ENCODE measurements at places on chromosomes 7 and 10. TPM values are rescaled to one million over a fixed set of nuclear protein-coding genes. Genes with fewer than 3 reads are reported as not detected.

The FXYD4 gene
- total RNA-seq = not detected

The NDUFB2 gene
- total RNA-seq = 210 TPM

The CCDC172 gene
- total RNA-seq = not detected

The ADRB1 gene
- 2.8 TPM for total RNA-seq

The AMPH gene
- total RNA-seq = 1.2 TPM

The EBF3 gene
- 0.23 TPM for total RNA-seq

The SLC13A4 gene
- not detected for total RNA-seq

The TM9SF3 gene
- 188 TPM for total RNA-seq

The ADAM12 gene
- total RNA-seq = 0.89 TPM

The ELMO1 gene
- total RNA-seq = 9.7 TPM

The DNAJC9 gene
- total RNA-seq = 15.3 TPM

The GRID2IP gene
- total RNA-seq = 1.0 TPM

- DNase-seq = no peak
These were observed 103.4 kb downstream of the SRPK2 start for GRCh38 chr7:105285118-105285874.

GRCh38 chr7:129188372-129188891, at the start of gene SMO:
Gene SMO, plus strand, starts transcription at chr7:129188633. Its CDS starts 519 bp downstream, at chr7:129189152.
- DNase-seq = peak; percentile 52

- DNase-seq = no peak
These were observed 19.0 kb downstream of the TRIM56 start for GRCh38 chr7:101104193-101104713.

GRCh38 chr7:41590986-41591385, 111.9 kb downstream of the INHBA start:
- DNase-seq = no peak

DNA sequence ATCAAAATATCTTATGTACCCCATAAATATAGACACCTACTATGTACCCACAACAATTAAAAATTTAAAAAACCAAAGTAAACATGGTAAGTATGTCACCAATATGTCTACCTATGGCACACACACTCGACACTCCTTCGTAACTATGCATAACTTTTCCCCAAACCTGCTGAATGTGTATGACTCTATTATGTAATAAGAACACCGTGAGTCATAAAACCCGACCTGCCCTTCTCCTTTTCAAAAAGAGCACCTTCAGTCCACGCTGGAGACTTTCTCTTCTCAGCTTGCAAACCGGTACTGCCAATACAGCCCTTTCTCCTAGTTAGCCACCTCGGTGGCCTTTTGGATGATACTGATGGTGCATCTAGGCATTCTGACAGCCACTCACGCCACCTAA, 186.3 kb downstream of the PRPF18 start:
- DNase-seq = no peak

DNA sequence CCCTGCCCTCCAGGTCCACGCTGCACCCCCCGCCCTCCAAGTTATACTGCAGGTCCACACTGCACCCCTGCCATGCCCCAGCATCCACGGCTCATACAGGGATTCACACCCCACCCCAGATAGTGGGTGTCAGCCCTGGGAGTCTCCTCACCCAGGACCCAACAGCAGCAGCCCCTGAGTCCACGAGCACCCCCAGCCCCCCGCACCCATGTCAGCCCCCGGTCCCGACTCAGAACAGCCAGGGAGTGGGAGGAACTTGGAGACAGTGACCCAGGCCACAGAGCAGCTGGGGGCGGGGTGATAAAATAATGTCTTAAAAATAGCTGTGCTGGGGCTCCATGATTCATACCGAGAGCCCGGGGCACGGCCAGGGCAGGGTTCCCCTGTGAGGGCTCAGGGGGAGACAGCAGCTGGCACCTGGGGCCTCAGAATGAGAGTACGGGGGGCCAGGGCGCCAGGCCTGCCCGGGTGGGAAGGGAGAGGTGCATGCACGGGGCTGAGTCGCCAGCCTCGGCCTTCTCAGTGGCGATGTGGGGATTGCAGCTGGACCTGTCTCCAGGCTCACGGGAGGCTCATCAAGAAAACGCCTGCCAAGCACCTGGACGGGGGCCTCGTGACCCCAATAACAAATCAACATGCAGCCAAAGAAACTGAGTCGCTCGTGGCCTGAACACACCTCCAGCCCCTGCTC, 29.8 kb downstream of the ADAP1 start:
- peak; percentile 55 for DNase-seq

GRCh38 chr10:28903063-28903462, 225.7 kb downstream of the BAMBI start:
- no peak for DNase-seq

GRCh38 chr10:131891196-131891928, 9.4 kb upstream of the PPP2R2D start:
- no peak for DNase-seq

DNA sequence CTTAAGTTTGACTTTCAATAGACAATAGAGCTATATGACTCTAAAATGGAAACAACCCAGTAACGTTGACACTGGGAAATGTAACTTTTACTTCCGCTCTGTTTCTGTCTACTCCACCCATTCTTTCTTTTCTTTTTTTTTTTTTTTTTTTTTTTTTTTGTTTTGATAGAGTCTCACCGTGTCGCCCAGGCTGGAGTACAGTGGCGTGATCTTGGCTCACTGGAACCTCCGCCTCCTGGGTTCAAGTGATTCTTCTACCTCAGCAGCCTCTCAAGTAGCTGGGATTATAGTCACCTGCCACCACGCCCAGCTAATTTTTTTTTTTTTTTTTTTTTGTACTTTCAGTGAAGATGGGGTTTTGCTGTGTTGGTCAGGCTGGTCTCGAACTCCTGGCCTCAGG, 13.9 kb downstream of the PRSS2 start:
- no peak for DNase-seq

GRCh38 chr7:31811650-31812461, 124.8 kb downstream of the PPP1R17 start:
- peak; percentile 4 for DNase-seq

- DNase-seq = no peak
These were observed 7.8 kb upstream of the COMMD3 start for GRCh38 chr10:22308390-22308789.

DNA sequence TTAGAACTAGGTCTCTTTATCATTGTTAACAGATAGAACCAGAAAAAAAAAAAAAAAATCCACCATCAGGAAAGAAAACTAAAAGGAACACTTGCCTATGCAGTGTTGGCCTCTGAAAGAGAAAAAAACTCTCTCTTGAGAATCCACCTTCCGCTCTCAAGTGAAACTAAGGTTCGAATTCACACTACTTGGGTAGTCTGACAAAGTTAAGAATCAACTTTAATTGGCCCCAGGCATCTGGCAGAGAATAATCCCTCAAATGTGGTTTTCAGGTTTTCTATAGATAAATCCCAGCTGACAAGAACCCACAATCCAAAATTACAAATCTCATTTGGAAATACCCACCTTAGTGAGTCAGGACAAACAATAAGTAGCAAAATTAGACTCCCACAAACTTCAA, 199.7 kb upstream of the LRRN3 start:
- no peak for DNase-seq

GRCh38 chr7:17368856-17369524, 70.5 kb downstream of the AHR start:
- DNase-seq = no peak

GRCh38 chr7:55477781-55478374, 94.4 kb downstream of the VOPP1 start:
- DNase-seq = no peak

DNA sequence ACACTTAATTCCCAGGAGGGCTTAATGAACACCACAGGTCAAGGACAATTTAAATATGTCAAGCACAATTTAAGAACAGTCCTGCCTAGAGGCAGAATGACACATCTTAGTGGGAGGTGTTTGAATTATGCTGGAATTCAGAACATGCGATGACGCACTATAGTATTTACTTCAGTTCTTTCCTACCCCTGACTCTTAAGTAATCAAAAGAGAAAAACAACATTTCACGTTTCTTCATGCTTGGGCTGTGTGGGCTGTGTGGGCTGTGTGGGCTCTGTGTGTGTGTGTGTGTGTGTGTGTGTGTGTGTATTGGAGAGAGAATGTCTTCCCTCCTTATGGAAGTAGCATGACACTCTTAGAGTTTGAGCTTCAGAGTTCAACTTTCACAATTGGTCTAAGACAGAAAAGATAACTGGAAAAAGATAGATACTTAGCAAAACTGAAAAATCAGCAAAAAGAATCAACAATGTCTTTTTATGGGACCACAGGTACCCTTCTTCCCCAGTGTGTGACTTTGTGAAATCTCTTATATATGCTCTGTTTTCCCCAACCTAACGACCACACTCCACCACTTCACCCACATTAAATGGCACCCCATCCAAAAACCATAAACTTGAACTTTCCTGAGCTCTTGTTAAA, 33.7 kb upstream of the CABCOCO1 start:
- no peak for DNase-seq

- DNase-seq = no peak
These were observed 29.2 kb upstream of the ATRNL1 start for GRCh38 chr10:115063701-115064658.

DNA sequence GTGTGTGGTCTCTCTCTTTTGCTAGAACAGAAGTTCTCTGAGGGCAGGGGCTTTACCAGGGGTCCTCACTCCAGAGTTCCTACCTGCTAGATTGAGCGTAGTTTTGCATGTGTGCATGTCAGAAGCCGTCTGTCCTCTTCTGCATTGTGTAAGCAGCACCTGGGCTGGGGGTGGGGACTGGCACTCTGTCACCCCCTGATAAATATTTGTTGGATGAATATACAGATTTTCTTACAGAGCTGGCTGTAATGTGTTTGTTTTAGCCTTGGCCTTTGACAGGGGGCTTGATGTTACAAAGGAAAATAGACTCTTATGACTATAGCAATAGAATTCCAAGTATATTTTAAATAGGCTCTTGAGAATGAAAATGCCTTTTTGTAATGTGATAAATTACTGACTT, 46.6 kb downstream of the WDR37 start:
- DNase-seq = no peak

DNA sequence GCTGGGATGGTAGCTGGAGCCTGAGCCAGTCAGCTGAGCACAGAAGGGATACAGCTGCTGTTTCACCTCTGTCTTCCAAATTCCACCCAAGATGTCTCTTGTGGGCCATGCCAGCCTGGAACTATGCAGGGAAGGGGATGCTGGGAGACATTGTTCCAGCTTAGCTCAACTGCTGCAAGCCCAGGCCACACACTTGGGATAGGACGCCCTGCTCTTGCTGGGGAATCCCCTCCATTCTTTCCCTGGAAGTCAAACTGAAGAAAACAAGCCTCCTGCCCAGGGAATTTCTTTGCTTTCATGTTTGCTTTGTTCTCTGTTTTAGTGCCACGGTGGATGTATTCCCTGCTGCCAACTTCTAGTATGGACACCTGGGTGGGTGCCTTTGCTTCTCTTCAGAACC, 55.2 kb upstream of the CDK13 start:
- DNase-seq = no peak

DNA sequence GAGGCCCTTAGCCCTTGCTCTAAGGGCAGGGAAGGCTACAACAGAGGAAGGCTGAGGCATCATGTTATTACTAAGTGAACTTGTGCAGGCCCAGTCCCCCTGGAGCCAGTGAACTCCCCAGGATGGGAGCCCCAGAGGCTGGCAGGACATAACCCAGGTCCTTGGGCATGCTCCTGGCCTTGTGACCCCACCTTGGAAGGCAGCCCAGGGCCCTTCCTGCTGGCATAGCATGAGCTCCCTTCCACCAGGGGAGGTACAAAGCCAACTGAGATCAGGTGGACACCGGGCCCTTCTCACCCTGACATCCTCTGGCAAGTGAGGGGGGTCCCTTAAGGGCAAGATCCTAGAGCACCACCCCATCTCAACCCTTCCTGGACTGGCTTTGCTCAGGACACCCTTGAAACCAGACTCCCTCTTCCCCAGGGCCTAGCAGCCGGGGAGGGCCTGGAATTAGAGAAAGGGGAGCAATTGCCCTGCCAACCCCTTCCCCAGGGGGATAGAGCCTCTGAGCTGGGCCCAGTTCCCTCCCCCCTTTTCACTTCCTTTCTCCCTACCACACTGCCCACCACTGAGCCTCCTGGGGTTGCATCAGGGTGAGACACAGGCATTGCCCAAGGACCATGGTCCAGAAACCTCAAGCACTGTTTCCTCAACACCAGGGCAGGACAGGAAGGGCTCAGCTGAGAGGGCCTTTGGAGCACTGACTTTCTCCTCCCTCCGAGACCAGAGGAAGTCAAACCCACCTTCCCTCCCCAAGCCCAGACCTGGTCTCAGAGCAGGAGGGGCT, 1.8 kb upstream of the VSIR start:
- peak; percentile 60 for DNase-seq

GRCh38 chr10:86225103-86225782, 141.4 kb downstream of the GRID1 start:
- DNase-seq = no peak

DNA sequence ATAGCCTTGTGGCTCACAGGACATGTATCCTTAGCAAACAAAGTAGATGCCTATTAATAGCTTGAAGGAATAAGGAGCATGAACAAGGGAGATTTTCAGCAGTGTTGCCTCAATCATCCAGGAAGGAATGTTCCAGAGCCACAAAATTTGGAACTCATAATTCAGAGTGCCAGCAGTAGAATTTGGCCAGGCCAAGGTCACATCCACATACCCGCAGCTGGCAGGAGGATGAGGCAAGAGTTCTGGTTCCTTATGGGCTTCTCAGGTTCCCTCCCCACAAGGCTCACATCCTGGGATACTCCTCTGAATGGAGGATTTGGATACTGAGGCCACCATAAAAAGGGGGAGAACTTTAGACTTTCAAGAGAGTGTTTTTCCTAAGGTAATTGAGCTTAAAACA, 45.8 kb downstream of the SUFU start:
- DNase-seq = no peak

DNA sequence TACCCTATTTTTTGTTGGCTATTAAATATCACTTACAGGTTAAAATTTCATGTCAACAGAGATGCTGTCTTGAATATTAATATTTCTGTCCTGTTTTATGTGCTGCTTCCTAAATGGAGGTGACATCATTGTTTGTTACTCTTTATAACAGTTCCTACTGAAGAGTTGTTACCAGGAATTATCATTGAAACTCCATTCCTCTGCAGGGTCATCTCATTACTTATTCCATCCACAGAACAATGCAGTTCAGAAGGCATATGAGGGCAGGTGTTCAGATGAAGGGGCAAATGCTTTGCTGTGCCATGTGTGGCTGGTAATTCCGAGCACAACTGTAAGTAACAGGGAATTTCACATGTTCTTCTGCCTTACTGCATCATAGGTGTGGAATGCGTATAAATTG, 113.4 kb downstream of the ANK3 start:
- no peak for DNase-seq

- no peak for DNase-seq
These were observed 5.5 kb upstream of the CPXM2 start for GRCh38 chr10:123897146-123897545.

DNA sequence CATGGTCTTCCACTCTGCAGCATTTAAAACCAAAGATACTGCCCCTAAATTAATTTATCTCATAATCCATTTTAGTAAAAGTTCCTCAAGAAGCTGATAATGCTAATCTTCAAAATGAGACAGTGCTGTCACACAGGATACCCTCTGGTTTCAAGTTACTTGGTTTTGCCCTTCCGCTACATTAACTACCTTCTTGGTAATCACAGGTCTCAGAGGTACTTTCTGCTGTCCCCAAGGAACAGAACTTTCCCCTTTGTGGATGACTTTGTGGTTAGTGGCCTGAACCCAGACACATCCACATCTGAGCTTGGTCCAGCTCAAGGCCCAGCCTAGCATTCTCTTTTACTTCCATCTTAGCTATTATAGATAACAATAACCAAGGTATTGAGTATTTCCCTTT, 88.8 kb upstream of the TMEM26 start:
- DNase-seq = no peak

GRCh38 chr7:142319970-142320369, 62.1 kb upstream of the PRSS58 start:
- no peak for DNase-seq

- DNase-seq = no peak
These were observed 15.2 kb upstream of the DNAAF5 start for GRCh38 chr7:711093-711921.

GRCh38 chr7:6022707-6023106, 8.5 kb upstream of the ANKRD61 start:
- no peak for DNase-seq

All from mucosa of descending colon (tissue), 3 donors.